ENCODE measurements at places on chromosomes 5 and 9.

DNA sequence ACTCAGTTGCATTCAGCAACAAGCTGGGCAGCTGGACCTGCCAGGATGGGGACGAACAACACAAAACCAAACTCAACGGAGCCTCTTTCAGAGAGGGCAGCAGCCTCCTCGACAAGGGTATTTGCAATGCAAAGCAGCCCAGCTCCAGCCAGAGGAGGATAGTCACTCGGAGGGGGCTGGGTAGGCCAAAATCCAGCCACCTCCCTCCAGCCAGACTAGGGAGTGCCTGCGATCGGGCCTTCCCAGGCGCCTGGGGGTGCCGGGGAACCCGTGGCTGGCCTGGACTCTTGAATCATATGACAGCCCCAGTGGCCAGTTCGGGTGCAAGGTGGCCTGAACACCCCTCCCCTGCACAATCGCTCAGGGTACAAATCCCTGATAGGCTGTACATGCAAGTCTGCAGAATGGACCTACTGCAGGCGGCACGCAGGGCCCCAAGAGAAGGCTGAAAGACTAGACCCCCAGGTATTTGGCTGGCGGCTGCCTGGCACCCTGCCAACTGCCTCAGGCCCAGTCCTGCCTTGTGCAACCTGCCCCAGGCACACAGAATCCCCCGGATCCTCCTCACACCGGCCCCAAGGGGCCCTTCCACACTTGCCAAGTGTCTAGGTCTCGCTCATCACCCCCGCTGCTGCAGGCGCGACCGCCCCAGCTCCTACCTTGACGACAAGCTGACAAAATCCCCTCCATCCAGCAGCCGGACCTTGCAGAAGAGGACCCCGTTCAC is 1.3 kb downstream of the EEIG1 start:
- DNase-seq: peak; percentile 47

GRCh38 chr5:61409568-61409967 is 77.5 kb downstream of the ZSWIM6 start:
- peak; percentile 28 for DNase-seq

GRCh38 chr5:140399979-140400729 is 1.5 kb upstream of the ANKHD1 start:
- no peak for DNase-seq

DNA sequence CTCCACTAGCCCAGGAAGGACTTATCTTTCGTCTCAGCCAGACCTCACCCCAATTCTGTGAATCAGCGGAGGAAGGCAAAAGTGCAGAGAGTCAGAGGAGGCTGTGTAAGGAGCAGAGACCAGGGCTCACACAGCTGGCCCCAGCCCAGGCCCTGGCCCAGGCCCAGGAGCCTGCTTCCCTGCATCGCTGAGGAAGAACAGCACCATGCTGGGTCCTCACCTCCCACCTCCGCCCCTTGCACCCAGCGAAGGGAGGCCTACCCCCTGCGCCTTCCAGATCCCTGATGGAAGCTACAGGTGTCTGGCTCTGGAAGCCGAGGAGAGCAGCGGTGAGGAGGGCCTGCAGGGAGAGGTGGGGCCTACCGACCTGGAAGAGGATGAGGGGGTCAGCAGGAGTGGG is 22.3 kb upstream of the SYNPO start:
- no peak for DNase-seq

GRCh38 chr5:149313151-149313841 is 32.0 kb upstream of the GRPEL2 start:
- DNase-seq: no peak

DNA sequence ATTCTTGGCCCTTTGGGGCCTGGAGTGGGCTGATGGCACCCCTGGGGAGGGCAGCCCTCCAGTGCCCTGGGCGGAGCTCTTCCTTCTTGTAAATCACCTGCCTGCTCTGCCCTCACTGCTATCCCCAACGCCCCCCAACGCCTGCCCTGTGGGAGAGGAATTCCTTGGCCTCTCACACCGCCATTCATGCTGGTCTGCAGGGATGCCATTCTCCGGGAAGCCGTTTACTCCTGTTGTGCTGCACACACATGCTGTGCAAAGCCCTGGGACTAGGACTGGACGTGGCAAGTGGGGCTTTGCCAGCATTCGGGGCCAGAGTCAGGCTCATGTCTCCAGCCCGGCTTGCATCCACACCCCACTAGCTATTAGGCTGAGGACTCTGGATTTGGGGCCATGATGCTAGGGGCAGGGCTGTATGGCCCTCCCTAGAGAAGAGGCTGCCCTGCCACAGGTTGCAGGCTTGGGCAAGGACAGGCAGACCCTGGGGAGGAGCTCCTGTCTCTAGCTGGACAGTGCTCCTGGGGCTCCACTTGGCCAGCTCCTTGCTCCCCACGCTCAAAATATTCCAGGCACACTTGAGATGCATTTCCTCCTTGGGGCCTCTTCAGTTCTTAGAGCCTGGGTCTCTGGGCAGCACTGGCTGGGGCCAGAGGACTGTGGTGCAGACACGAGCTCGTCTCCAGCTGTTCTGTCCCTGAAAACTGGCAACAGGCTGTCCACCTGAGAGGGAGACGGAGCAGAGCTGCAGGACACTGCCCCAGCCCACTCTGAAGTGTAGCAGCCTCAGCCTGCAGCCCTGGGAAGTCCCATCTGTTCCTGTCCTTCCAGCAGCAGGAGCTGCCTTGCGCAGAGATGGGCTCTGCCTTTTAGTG is 226.9 kb downstream of the CACNA1B start:
- DNase-seq: no peak

GRCh38 chr5:180117000-180117725 is 45.6 kb upstream of the RNF130 start:
- DNase-seq: peak; percentile 89
